ENCODE measurements at places on chromosomes 7 and 10.

DNA sequence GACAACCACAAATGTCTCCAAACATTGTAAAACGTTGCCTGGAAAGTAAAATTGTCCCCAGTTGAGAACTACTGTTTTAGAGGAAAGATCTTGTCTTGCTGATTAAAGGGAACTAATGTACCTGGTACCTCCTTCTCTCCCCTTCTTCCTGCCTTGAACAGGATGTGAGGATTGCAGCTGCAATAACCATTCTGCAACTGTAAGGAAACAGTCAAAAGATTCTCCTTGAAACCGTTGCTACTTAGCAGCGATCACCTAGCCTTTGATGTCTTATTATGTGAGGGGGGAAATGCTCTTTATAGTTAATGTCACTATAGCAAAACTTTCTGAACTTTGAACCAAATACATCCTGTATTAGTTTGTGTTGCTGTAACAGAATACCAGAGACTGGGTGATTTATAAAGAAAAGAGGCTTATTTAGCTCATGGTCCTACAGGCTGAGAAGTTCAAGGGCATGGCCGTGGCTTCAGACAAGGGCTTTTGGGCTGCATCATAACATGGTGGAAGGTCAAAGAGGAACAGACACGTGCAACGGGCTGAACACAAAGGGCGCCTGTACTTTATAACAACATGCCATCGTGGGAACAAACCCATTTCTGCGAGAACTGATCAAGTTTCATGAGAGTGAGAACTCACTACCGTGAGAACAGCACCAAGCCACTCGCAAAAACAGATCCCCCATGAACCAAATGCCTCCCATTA lies 54.2 kb upstream of the PARD3 start:
- DNase-seq, result no peak

- DNase-seq, result no peak
Measured at GRCh38 chr10:132878091-132878729, 64.2 kb downstream of the CFAP46 start.

DNA sequence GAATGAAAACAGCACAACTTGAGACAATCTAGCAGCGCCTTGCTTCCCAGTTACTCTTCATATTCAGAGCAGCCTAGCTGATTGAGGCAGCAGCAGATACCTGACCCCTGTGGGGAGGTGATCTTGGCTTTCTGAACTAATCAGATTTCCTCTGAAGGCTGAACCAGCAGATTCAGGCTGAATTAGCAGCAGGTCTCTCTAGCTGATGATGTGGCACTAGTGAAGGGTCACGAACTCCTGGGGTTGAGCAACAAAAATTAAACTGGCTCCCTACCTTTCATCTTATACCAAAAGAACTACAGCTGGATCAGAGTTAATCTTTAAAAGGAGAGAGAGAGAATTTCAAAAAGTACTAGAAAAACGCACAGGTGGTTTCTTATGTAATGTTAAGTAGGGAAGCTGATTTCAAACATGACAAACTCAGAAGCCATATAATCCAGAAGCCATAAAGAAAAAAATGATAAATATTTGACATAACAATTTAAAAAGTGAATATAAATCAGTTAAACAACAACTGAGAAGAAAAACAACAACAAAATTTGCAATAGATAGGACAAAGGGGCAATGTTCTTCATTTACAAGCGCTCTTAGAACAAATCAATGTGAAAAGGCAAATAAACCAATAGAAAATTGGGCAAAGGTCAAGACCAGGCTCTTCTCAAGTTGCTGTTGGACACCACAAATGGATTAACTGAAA lies 13.5 kb downstream of the SLC25A13 start:
- DNase-seq, result no peak

DNA sequence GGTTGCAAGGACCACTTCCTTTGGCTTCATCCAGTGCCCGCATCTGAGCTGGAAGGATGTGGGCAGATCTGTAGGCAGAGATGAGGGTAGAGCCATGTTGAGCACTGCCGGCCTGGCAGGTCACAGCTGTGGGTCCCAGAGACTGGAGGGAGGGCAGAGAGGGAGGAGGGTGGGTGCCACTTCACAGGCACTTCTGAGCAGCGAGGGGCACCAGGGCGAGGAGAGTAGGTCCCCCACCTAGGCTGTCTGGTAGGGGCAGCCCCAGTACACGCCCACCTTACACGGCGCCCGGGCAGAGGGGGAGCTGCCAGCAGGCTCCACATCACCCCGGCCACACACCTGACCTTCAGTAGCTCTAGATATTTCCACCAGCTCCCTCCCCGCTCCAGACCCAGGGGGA lies 473.0 kb upstream of the FOXK1 start:
- no peak for DNase-seq

GRCh38 chr10:18332048-18332447 lies 191.8 kb downstream of the CACNB2 start:
- DNase-seq, result no peak

- no peak for DNase-seq
Measured at GRCh38 chr10:123958241-123958640, 66.6 kb upstream of the CPXM2 start.

DNA sequence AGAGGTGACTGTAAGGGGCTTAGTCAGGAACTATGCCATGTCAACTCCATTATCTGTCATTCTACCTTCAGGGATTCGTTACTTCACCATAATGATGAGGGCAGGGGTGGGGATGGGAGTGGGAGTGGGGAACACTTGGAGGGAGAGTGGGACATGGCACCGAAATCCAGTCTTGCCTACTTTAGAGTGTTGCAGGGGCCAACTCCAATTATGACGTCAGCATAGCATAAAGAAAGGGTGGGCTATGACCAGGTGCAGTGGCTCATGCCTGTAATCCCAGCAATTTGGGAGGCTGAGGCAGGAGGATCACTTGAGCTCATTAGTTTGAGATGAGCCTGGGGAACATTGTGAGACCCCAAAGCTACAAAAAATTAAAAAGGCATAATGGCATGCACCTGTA lies 512.2 kb downstream of the GATA3 start:
- DNase-seq, result no peak

DNA sequence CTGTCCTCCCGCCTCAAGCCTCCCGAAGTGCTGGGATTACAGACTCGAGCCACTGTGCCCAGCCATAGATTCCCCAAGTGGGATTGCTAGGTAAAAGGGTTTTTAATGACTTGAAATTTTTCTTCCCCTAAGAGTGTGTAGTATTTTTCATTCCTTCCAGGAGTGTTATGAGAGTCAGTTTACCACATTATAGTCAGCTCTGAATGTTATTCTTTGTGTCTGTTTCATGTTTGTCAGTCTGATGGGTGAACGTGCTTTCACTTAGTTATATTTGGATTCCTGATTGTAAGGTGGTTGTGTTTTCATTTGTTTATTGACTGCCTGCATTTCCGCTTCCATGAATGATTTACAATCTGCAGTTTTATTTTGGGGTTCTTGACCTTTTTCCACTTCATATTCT lies 6.3 kb downstream of the ZNF212 start:
- DNase-seq, result no peak

- no peak for DNase-seq
Measured at GRCh38 chr7:112322070-112322469, 115.6 kb downstream of the ZNF277 start.

DNA sequence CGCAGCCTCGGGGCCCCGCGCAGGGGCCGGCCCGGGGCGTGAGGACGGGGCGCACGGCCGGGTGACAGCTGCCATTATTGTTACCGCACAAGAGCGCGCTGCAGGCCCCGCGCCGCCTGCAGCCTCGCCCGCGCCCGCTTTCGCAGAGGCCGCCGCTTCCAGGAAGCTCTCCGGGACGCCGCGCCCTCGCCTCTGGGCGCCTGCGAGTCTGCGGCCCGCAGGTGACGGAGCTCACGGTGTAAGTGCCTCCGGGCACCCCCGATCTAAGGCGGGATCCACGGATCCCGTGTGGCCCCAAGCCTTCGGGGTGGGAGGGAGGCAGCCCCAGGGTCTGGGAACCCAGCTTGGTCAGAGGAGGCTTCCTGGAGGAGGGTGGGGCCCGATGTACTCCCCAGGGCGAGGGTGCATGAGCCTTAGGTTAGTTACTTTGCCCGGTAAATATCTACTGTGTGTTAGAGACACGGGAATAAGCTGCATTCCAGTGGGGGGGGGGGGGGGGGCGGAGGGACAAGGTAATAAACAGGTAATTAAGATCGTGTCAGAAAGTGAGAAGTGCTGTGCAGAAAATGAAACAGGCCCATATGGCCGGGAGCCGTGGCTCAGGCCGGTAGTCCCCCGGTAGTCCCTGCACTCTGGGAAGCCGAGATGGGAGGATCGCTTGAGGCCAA lies 638 bp downstream of the IQCE start:
- peak; percentile 13 for DNase-seq

GRCh38 chr10:113959383-113959760 lies 84.3 kb upstream of the ADRB1 start:
- no peak for DNase-seq

DNA sequence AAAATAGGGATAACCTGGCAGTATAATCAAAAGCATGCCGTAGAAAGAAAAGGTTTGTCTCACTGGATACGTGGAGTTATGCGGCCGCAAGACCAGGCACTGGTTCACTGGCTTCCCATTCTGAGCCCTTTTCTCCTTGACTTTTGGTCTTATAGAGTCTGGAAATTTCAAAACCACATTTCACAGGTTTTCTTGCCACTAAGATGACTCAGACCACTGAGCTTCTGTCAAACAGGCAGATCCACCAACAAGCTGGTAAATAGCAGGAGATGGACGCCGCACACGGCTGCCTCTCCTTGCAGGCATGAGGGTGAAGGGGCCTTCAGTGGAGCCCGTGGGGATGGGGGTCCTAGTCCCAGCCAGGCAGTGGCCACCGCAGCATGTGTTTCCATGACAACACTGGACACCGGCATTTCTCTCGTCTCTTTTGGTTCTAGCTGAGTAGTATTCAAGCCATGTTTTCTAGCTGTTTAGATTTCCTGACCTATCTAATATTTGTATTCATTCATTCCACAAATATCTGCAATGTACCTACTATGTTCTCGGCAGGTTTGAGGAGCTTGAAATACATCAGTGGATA lies 55.5 kb downstream of the KLF6 start:
- no peak for DNase-seq

GRCh38 chr10:79498291-79498829 lies 14.0 kb upstream of the EIF5AL1 start:
- DNase-seq, result no peak

- no peak for DNase-seq
Measured at GRCh38 chr7:70497793-70498192, 634.2 kb upstream of the GALNT17 start.

- peak; percentile 65 for DNase-seq
Measured at GRCh38 chr7:129298268-129298893, 73.6 kb downstream of the AHCYL2 start.

GRCh38 chr10:10855151-10855581 lies 162.5 kb upstream of the CELF2 start:
- DNase-seq, result peak; percentile 48

- no peak for DNase-seq
Measured at GRCh38 chr10:70334526-70335245, 47.7 kb downstream of the LRRC20 start.

GRCh38 chr7:46835556-46835955 lies 746.4 kb downstream of the TNS3 start:
- DNase-seq, result no peak

GRCh38 chr7:83610649-83611304 lies 38.2 kb downstream of the SEMA3E start:
- DNase-seq, result no peak

- DNase-seq, result peak; percentile 25
Measured at GRCh38 chr7:144437370-144438191, 34.1 kb upstream of the NOBOX start.

- DNase-seq, result peak; percentile 63
Measured at GRCh38 chr10:99983280-99983988, 26.3 kb downstream of the DNMBP start.

DNA sequence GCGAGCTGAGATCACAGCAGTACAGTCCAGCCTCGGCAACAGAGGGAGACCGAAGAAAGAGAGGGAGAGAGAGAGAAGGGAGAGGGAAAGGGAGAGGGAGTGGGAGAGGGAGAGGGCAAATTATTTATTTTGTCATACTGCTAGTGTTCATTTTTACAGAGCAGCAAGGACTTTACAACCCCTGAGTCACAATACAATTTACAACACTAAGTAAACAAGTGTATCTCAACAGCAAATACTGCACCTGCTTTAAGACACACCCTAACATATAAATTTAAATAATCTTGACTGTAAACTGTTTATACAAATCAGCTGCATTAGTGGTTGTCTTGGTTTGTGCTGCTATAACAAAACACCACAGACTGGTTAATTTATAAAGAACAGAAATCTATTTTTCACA lies 27.2 kb downstream of the HTR5A start:
- no peak for DNase-seq

GRCh38 chr7:155870334-155871180 lies 58.3 kb upstream of the SHH start:
- DNase-seq, result no peak

GRCh38 chr7:66921396-66921917 lies 432 bp downstream of the TMEM248 start:
- DNase-seq, result peak; percentile 27

DNA sequence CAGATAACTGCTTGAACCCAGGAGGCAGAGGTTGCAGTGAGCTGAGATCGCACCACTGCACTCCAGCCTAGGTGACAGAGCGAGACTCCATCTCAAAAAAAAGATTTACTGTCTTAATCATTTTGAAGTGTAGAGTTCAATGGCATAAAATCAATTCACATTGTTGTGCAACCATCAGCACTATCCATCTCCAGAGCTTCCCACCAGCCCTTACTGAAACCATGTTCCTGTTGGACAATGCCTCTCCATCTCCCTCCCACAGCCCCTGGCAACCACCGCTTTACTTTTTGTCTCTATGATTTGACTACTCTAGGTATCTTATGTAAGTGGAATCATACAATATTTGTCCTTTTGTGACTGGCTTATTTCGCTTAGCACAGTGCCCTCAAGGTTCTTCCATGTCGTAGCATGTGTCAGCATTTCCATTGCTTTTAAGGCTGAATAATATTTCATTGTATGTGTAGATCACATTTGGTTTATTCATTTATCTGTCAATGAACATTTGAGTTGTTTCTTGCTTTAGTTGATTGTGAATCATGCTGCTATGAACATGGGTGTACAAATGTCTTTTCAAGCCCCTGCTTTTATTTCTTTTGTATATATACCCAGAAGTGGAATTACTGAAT lies 33.1 kb downstream of the NACAD start:
- no peak for DNase-seq

DNA sequence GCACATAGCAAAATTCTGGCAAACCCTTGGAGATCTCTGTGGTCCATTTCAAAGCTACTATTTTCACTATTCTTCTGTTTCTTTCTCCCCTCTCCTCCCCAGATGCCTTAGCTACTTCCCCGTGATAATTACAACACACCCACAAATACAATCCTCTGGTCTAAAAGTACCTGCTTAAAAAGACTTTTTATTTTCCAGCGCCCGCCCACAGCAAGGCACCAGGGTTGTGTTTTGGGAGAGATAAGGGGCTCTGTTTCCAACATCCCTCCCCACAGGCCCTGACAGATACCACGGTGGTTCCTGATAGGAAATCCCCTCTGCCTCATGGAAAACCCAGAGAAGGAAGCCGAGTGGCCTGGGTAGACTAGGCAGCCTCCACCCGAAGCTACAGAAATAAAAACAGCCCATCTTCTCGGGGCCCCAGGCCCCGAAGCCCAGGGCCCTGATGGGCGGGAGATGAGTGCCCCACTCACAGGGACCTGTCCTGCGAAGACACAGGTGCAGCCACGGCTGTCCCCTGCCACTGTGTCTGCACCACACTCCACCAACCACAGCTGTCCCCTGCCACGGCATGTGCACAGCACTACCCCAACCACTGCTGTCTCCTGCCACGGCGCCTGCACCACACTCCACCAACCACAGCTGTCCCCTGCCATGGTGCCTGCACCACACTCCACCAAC lies 19.7 kb downstream of the CALML5 start:
- no peak for DNase-seq
